ENCODE measurements at places on chromosomes 1 and 21. TPM values are rescaled to one million over a fixed set of nuclear protein-coding genes. Genes with fewer than 3 reads are reported as not detected.
A peak's percentile ranks its signal among the peaks of the same experiment; 100 is the strongest.

DNA sequence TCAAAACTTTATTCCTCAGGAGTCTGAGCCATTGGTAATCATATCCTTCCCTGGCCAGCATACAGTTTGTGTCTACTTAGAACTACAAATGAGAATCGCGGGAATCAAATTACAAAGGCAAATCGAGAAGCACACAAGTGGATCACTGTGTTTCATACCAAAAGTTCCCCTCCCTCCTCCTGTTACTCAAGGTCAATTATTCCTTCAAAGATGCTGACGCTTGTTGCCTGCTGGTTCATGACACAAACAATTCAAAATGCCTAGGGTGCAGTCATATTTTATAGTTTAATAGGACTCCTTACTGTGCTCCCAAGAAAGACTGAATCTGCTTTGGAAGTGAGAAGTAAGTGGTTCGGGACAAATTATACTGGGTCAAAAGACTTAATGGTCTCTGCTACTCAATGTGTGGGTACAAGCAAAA is 93.0 kb upstream of the PBX1 start:
- DNase-seq, result no peak

DNA sequence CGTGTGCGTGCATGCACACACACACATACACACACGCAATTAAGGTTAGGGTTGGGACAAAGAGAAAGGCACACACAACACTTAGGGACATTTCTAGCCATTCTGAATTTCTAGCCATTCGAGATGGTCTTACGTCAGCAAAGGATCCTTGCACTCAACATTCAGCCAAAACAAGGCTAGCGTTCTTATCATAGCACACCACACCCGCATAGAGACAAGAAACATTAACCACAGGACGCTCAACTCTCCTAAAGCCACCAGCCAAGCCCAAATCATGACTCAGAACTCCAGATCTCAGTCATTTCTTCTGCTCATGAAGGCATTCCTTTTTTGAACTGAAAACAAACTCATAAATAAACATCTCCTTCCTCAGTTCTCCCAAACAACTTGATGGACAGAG is 106.8 kb downstream of the LMO4 start:
- DNase-seq, result no peak

DNA sequence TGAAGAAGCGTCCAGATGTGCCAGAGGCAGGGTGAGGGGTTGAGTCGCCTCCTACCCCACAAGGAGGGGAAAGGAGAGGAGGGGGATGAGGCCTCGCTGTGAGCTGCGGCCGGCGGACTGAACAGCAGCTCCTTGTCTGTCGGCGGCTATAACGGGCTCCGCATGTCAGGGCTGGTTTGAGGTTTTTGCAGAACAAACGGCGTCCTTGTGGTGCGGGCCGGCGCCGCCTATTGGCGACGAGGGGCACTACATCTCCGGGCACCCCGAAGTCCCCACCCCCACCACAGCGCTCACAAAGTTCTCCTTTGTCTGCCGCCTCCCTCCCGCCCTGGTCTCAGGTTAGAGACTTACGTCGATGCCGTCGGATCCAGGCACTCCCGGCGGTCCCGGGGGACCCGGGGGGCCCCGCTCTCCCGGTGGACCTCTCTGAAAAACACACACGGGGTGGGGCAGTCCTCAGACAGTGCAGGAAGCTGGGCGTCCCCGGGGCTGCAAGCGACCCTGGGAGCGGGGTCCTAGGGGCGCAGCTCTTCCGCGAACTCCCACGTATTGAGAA is 1.8 kb downstream of the COL9A2 start:
- peak; percentile 93 for DNase-seq

- DNase-seq, result no peak
Measured at GRCh38 chr1:66446261-66447001, 87.5 kb upstream of the SGIP1 start.

GRCh38 chr1:100506217-100506616 is 31.7 kb upstream of the GPR88 start:
- no peak for DNase-seq

GRCh38 chr1:243474136-243474881 is 218.5 kb downstream of the SDCCAG8 start:
- DNase-seq, result peak; percentile 80

DNA sequence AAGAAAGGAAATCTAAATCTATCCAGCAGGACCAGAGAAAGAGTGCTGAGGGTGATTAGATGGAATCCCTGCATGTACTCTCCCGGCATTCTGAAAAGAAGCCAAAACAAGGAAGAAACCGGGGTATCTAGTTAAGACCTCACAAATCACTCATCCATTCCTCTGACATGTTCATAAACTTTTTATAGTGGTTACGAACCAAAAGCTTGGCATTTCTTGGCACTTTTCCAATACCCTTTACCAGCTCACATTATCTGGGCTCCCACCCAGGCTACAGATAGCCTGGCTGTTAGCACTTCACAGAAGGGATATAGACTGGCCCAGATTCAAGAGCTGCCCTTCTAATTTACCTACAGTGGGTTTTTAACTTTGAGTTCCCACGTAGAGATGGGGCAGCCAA is 1.8 kb upstream of the C1orf74 start:
- DNase-seq, result no peak

- DNase-seq, result no peak
Measured at GRCh38 chr1:28813931-28814465, 2.0 kb downstream of the OPRD1 start.

DNA sequence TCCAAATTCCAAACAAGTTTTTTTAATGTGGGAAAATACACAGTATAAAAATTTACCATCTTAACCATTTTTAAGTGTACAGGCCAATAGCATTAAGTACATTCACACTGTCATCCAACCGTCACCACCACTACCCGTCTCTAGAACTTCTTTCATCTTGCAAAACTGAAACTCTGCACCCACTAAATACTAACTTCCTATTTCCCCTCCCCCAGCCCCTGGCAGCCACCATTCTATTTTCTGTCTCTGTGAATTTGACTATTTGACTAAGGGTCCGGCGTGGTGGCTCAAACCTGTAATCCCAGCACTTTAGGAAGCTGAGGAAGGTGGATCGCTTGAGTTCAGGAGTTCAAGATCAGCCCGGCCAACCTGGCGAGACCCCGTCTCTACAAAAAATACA is 36.1 kb downstream of the CLSTN1 start:
- no peak for DNase-seq

DNA sequence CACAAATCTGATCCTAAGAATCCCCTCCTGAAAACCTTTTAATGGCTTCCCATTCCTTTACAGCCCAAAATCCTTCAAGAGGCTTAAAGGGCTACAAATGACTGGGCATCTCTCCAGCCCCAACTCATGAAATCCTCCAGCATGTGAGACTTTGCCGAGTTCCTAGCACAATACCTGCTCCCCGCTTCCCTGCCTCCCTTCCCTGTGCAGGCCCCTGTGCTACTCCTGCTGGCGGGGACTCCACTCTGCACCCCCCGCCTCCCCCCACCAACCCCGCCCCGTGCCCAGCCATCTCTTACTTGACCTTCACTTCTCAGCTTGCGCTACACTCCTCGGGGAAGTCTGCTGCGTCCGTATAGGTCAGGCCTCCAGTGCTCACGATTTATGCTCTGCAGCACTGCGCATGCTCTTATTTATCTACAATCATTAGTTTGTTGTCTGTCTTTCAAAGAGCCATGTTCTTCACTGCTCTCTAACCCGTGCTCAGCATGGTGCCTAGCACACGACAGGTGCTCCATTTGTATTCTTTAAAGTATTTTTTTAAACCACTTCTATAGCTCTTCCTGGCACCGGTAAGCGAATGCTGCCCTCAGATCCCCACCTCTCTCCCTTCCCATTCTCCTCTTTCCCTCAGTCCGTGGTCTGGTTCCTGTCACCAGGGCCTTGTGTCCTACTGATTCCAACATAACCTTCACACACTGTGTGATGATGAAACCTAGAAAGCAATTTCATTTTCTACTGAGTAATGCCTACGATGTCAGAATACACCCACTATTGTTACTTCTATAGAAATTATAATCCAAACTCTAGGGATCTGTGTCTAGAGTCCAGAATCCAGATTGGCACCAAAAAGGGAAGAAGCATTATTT is 37.5 kb upstream of the PLA2G2C start:
- DNase-seq, result no peak

DNA sequence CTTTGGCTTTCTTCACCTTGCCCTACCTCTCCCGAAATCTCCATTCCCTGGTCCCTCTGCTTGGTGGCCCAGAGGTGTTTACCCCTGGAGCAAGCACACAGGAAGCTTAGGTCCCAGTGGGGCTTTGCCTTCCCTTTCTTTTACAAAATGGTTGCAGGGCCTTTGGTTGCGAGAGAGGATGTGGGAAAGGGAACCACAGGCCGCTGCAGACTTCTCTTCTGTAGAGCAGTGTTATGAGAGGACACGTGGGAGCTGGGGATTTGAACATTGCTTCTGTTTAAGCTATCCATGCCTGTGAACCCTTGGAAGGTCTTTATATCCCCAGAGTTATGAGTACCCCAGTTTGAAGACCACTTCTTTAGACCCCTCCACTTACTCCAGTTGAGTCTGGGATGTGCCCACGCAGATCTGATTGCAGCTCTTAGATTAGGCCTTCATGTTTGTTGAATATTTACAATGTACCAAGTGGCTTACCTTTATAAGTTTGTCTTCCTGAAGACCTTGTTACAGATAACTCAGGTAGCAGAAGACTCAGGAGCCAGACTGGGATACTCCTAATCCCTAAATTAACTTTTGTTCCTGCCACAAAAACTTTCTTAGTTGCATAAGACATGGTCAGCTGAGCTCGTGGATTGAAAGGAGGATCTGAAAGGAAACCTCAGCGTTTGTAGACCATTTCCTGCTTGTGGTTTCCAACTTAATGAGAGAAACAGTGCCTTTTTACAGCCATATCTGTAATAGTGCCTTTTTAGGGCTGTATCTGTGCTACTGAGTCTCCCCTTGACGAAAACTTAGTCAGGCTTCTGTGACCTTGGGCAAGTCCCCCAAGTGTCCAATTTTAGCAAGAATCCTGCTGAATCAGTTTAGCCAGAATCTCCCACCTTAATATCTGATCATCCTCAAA is 21.9 kb upstream of the IVNS1ABP start:
- DNase-seq, result no peak

DNA sequence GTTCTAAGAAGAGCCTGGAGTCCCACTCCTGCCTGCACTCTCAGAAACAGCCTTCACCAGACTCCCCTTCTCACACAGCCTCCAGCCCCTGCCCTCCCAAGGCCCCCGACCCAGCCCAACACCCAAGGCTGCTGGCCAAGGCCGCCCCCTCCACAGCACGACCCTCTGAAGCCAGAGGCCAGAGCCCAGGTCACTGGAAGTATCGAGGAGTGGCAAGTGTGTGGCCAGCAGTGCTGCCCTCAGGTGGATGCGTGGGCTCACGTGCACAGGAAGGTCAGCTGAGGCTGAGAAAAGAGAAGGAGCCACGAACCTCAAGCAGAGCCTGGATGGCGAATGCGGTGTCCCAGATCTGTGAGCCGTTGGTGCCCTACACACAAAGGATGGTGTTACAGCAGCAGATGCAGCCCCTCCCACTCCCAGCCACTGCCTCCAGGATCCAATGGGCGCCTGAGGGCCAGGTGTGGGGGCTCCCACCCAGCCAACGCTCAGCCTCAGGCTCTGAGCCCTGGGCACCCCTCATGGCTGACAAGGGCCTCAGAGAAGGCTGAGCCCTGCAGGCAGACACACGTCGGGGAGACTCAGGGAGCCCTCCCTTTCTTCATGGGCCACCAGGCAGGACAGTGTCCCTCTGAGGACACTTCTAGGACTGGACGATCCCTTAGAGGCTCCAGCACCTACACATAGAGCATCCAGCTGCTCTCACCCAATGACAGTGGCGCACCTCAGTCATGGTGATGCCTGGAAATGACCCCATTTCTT is 18.0 kb downstream of the LSS start:
- DNase-seq, result no peak

- DNase-seq, result no peak
Measured at GRCh38 chr1:221303623-221304022, 424.4 kb downstream of the HLX start.

DNA sequence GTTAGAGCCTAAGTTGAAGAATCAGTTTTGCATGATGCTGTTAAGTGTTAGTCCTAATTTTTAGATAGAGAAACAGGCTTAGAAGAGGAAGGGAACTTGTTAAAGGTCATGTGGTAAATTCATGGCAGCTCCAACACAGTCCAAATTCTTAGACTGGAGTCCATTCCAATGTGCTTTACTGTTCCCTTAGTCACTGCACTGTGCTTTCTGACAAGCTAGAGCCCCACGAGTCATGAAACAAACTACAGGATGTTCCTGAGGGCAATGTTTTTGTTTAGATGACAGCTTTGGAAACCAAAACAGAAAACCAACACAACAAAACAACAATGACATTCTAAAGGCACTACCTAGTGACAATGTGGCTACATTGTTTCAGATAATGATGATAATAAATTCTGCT is 23.1 kb upstream of the RGS4 start:
- no peak for DNase-seq

DNA sequence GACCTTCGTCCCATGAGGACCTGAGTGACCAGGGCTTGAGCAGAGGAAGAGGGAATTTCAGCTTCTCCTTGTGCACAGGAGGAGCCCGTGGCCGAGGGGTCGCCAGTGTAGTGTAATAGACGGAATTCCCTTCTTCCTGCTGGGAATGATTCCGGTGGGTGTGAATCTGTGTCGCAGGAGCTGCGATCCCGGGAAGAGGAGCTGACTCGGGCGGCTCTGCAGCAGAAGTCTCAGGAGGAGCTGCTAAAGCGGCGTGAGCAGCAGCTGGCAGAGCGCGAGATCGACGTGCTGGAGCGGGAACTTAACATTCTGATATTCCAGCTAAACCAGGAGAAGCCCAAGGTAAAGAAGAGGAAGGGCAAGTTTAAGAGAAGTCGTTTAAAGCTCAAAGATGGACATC is 34.4 kb downstream of the MAP3K21 start:
- no peak for DNase-seq

DNA sequence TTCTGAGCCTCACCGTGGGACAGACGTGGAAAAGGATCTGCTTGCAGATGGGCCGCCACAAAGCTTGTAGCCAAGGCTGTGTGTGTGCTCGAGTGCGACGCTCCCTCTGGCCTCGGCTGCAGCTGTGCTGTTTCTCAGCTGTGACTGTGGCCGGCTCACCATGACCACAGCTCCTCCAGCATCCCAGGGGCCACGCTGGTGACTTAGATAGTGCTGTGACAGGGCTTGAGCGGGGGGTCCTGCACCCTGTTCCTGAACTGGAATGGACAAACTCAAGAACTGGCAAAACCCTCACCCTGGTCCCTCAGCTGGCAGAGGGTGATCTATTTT is 17.4 kb upstream of the ACTRT2 start:
- no peak for DNase-seq

The DDR2 gene
- total RNA-seq, result 2.1 TPM

The MATN1 gene
- 0.28 TPM for total RNA-seq

The LCA5L gene
- total RNA-seq, result 0.57 TPM

The ADORA1 gene
- total RNA-seq, result 3.5 TPM

The TNFAIP8L2 gene
- not detected for total RNA-seq

Data from H1 (cell line).